Panc1 (cell line): ENCODE measurements at places on chromosomes 12 and 14.

GRCh38 chr14:74649167-74649566 is 37.1 kb upstream of the LTBP2 start:
- DNase-seq = no peak

DNA sequence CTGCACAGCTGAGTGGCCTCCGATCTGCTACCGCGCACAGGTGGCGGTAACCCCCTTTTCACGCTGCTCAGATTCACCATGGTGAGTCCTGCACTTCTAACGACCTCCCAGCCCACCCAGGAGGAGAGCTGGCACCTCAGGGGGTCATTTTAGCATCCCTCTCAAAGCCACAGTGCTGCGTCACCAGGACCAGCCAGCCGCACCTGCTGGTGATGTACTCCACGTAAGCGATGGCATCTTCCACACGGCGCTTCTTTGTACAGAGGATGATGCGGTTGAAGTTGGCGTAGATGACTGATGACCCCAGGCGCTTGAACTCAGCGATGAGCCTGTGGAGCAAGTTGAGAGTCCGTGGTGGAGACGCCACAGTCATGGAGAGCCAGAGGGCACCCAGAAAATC is 19.2 kb downstream of the P2RX2 start:
- DNase-seq = no peak

DNA sequence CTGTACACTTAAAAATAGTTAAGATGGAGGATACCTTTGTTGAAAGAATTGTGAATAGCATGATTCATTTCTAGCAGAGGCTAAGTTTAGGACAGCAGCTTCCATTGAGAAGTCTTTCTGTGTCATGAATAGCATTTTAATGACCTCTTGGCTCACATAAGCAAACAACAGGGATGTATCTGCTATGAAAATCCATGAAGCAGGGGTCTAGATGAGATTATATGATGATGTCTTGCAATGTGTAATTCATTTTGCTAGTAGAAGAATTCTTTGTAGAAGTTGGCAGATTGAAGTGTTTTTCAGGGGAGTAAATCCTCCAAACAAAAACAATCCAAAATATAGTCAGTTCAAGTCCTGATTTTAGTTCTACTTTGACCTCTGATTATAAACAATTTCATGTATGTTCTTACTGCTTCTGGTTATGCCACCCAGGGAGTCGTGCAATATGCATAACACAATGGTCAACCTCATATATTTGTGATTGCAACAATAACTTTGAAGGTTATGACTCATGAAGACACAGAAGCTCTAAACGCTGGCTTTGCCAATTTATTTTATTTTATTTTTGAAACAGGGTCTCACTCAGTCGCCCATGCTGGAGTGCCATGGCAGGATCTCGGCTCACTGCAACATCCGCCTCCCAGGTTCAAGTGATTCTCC is 6.9 kb upstream of the RD3L start:
- DNase-seq = no peak

DNA sequence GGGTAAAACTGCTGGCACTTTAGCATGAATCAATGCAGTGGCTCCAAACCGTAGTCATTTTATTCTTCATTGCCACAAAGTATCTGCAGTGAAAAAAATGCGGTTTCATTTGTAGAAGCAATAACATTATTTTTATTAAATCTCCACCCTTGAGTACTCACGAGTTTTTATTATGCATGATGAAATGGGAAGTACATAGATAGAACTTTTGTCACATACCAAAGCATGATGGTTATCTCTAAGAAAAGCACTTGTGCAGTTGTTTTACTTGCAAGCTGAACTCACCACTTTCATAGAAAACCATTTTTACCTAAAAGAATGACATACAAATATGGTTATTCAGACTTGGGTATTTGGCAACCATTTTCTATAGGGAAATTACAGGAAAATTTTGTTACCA is 90.3 kb downstream of the PELI2 start:
- DNase-seq = no peak

- no peak for DNase-seq
Observed at GRCh38 chr12:71967211-71967610, 28.6 kb downstream of the TPH2 start.

GRCh38 chr12:79717006-79717405 is 26.2 kb upstream of the PAWR start:
- no peak for DNase-seq

GRCh38 chr14:75126121-75126544 is 715 bp downstream of the NEK9 start:
- no peak for DNase-seq

DNA sequence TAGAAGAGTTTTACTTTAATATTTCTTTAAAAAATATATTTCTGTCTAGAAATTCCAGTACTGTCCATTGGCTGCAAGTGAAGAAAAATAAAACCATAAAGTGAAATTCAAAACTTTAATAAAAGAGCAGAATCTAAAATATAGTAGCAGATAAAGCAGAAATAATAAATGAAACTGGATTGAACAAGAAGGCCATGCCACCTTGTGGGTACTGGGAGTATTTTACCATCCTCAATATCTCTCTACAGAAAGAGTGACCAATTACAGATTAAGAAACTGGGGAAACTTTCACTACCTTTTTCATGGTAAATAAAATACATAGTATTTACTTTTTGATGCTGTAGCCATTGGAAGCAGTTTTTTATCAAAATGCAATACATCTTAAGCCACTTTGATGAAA is 220.5 kb downstream of the BCAT1 start:
- peak; percentile 13 for DNase-seq

DNA sequence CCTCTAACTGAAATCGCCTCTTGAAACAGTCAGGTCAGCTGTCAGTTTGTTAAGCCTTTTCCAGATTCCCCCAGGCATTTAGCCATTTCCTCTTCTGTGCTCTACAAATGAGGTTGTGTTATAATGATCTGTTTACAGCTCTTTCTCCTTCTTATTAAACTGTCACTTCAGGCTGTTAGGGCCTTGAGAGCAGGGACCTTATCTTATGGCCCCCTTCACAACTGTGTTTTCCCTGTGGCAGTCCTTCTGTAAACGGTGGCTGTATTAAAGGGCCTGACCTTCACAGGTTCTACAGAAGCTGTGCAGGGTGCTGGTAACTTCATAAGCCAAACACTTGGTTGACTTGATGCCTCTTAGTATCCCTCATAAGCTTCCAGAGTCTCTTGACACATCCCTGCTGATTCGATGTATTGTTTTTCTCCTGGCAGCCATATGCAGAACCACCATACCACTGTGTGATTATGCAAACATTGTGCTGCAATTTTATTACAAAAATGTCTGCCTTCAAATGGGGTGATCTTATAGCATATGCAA is 104.7 kb downstream of the PLEKHA5 start:
- no peak for DNase-seq

DNA sequence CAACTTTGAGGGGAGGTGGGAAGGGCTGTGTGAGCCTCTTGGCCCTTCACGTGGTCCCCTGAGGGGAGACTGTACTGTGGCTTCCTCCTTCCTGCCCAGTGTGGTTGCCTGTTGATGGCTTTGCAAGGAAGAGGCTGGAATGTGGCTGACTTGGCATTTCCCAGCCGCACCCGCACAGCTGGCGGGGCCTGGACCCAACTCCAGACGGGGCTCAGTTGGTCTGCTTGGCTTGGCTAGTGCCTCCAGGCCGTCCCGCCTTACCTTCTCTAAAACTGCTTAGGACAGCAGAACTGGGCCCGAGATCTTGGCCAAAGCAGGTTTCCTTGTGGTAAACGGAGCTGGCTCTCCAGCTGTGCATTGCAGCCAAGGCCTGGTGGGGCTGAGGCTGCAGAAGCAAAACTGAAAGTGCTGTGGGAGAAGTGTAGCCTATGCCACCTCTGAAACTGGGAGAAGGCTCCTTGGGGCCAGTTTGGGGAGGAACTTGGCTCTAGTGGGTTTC is 139.5 kb downstream of the SMOC1 start:
- DNase-seq = no peak

DNA sequence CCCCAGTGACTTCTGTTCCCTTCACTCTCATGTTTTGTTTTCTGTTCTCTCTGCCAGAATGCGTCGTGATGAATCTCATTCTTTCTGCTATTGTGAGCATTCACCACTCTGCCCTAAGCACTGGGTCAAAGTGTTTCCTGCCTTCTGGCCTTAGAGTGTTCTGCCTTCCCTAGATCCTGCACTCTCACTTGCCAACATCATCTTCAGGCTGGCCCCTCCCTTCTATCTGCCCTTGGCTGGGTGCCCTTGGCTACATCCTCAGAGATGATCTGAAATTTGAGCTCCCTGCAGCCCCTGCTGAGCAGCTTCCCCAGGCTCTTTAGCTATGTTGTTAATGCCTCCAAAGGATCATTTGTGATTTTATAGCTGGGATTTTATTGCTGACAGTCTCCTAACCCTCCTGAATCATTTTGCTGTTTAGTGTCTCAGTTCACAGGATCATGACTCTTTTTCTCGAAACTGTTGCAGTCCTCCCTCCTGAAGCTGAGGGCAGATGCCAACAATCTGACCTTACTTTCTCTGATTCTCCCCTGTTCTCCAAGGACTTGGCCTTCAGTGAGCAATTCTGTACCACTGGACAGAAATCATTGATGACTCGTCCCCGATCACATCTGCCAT is 4.5 kb downstream of the DHRS2 start:
- no peak for DNase-seq

- DNase-seq = no peak
Observed at GRCh38 chr14:90645842-90646443, 170.3 kb downstream of the TTC7B start.

- no peak for DNase-seq
Observed at GRCh38 chr12:111469401-111469800, 63.7 kb downstream of the SH2B3 start.

DNA sequence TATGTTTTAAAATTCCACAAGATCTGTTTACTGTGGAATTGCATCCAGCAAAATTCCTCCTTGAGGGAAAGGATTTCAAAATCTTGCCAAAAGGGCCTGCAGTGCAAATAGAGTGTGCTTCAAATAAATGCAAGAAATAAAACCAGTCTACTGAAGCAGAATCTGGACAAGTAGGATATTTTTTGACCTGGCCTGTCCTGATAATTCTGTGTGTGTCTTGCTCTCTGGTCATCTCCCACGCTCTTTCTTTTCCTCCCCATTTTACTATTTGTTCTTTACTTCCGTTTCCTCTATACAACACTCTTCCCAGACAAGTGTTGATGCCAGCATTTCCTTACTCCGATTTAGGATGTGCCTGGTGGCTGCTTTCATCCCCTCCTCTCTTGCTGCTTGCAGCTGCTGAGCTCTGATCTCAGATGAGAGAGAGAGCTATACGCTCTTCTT is 115.9 kb downstream of the GPR135 start:
- DNase-seq = no peak

DNA sequence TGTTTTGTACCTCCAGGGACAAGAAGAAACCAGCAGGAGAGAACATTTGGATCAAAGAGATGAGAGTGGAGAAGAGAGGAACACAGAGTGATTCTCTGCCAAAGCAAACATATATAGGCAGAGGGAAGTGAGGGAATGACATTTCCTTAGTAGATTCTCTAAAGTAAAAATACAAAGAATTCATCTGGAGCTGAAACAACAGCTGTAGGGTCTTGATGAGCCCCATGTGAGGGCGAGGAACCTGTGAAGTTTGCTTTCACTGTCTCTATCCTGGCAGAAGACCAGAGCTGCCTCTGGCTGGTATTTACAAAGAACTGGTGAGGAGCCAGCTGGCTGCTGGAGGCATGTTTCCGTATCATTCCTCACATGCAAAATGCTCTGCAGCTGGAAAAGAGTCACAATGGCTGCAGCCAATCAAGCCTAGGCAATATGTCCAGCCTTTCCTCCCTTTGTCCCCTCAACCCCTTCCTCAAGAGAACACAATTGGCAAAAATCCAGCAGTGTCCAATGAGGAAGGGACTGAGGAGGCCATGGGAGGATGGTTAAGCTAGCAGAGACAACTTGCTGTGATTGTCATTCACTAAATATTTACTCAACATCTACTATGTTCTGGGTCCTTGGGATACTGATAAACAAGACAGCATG is 122.5 kb downstream of the PHLDA1 start:
- no peak for DNase-seq

DNA sequence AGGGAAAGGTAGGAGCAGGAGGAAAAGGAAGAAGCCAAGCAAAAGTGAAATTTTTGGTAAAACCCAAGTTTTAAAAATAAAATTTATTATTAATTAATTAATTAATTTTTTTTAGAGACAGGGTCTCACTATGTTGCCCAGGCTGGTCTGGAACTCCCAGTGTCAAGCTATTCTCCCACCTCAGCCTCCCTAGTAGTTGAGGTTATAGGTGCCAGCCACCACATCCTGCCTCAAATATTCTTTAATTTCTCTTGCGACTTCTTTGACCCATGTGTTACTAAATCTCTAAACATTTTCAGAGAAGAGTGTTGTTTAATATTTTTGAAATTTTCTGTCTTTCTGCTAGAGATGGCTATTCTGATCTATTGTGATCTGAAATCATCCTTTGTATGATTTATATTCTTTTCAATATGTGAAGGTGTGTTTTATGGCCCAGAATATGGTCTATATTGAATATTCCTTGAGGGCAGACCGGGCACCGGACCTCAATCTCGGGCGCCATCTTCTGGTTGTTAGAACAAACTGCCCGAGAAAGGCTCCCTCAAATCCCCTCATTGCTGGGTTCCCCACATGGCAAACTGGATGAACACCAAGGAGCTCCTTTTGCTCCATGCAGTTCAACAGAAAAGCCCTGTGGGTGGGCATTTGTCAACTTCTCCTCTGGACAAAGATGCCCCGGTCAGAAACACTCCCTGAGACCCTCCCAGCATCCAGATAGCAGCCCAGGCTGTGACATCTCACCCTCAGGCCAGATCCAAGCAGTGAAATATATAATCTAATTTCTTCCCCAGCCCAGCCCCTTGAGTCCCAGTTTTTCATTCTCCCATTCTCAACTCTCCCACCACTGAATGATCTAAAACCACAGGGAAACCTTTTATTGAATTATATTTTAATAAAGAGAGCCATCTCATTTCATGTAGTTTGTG is 110.5 kb downstream of the ASCL4 start:
- no peak for DNase-seq

DNA sequence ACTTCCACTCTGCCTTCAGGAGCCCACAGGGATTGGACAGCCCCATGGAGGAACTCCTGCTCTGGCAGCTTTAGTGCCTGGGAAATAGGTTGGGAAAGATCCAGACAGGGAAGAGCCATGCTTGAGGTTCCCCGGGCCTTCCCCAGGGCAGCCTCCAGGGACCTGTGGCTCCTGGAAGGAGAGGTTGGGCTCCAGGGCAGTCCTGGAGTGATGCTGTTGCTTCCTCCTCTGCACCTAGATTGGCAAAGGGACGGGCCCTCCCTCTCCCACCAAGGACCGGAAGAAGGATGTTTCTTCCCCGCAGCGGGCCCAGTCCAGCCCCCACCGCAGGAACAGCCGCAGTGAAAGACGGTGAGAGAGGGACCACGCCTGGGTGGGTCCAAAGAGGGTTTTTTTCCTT is 16.5 kb downstream of the VASH1 start:
- DNase-seq = no peak

DNA sequence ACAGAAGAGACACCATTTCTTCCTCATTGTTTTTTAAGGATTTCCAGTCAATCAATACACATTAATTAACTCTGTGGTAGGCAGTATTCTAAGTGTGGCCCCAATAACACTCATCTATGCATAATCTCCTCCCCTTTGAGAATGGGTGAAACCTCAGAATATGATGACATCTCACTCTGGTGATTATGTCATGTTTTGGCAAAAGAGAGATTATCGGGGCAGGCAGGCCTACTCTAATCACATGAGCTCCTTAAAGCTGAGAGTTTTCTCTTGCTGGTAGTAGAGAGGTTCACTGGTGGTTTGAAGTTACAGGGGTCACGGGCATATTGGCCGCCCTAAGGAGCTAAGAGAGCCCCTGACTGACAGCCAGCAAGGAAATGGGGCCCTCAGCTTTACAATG is 7.1 kb upstream of the LGMN start:
- no peak for DNase-seq

- DNase-seq = no peak
Observed at GRCh38 chr14:82192387-82192786, 658.7 kb upstream of the SEL1L start.
